Upper lobe of right lung (tissue), 1 donor: ENCODE measurements at places on chromosomes 7 and 10. TPM values are rescaled to one million over a fixed set of nuclear protein-coding genes. Genes with fewer than 3 reads are reported as not detected.

- no peaks in the 10 kb centered on the region for H3K27me3 ChIP-seq
- no peaks in the 10 kb centered on the region for H3K36me3 ChIP-seq
- no peak for DNase-seq
- no peaks in the 10 kb centered on the region for H3K4me1 ChIP-seq
- H3K27ac ChIP-seq = no peak overlapping the region
These were observed 246.6 kb downstream of the ADRA2A start for GRCh38 chr10:111323389-111323966.

DNA sequence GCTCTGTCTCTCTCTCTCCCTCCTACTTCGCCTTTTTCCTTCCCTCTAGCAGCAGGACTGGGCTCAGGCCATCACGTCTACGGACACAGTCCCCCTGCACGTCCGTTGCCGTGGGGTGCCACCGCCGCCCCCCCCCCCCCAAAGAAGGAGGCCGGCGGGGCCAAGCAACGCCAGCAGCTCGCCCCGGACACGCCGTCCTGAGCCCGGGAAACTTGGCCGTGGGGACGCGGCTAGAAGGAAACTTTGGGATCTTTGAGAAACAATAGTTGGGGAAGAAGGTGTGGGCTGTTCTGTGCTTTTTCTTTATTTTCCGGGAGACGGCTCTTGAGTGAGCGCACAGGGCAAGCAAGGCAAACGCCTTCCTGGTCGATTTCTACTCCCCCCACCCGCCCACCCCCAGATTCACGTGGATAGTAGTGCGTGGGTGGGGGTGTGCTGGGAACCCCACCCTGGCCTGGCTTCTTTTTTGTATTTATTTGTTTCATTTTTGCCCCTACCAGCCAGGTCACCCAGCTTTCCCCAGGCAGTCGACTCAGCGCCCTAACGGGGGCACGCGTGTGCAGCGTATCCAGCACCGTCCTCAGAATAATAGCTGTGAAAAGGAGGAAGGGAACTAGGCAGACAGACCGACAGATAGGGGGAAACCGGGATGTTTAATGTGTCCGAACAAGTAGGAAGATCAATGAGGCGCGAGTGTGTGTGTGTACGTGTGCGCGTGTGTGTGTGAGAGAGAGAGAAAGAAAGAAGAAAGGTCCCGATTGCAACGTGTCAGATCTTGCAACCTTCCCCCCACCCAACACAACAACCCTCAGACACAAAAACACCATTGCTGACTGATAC, 1.4 kb downstream of the MXI1 start:
- H3K27me3 ChIP-seq = no peaks in the 10 kb centered on the region
- H3K27ac ChIP-seq = peak overlapping the region; percentile 85
- peak; percentile 64 for DNase-seq
- H3K4me1 ChIP-seq = peaks cover 18% of the 10 kb centered on the region

DNA sequence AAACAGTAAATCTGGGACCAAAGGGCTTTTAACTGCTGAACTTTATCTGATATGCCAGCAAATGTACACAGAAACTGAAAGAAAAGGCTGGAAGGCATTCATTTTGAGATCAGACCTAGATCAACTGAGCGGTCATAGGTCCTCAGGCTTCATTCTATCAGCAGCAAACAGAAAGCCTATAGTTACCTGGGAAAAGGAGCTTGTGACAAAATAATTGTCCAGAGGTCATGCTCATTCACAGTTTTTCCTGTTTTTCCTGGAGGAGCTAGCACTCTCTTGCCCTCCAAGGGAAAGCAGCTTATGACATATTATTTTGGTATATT, 320.2 kb downstream of the AHR start:
- H3K4me3 ChIP-seq = no peak overlapping the region
- no peak overlapping the region for H3K27ac ChIP-seq
- no peaks in the 10 kb centered on the region for H3K36me3 ChIP-seq
- no peak for DNase-seq
- H3K4me1 ChIP-seq = no peaks in the 10 kb centered on the region

GRCh38 chr7:79414910-79415309, 38.6 kb downstream of the MAGI2 start:
- H3K36me3 ChIP-seq = no peaks in the 10 kb centered on the region
- DNase-seq = no peak
- no peaks in the 10 kb centered on the region for H3K4me1 ChIP-seq
- no peak overlapping the region for H3K4me3 ChIP-seq
- H3K27me3 ChIP-seq = no peaks in the 10 kb centered on the region
- H3K27ac ChIP-seq = no peak overlapping the region

- no peak overlapping the region for H3K4me3 ChIP-seq
- no peak for DNase-seq
- no peak overlapping the region for H3K27ac ChIP-seq
- H3K36me3 ChIP-seq = no peaks in the 10 kb centered on the region
- H3K4me1 ChIP-seq = no peaks in the 10 kb centered on the region
These were observed 131.2 kb downstream of the ARHGAP22 start for GRCh38 chr10:48473704-48474103.

DNA sequence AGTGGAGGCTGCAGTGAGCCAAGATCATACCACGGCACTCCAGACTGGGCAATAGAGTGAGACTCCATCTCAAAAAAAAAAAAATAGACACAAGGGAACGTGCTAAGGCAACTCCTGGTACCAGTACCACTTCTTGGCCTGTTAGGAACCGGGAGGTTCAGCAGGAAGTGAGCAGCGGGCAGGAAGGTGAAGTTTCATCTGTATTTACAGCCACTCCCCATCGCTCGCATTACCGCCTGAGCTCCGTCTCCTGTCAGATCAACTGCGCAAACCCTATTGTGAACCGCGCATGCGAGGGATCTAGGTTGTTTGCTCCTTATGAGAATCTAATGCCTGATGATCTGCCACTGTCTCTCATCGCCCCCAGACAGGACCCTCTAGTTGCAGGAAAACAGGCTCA, 69.9 kb upstream of the FOXK1 start:
- H3K27me3 ChIP-seq = no peaks in the 10 kb centered on the region
- H3K4me3 ChIP-seq = no peak overlapping the region
- peaks cover 8% of the 10 kb centered on the region for H3K4me1 ChIP-seq
- H3K27ac ChIP-seq = no peak overlapping the region
- no peaks in the 10 kb centered on the region for H3K36me3 ChIP-seq
- no peak for DNase-seq

DNA sequence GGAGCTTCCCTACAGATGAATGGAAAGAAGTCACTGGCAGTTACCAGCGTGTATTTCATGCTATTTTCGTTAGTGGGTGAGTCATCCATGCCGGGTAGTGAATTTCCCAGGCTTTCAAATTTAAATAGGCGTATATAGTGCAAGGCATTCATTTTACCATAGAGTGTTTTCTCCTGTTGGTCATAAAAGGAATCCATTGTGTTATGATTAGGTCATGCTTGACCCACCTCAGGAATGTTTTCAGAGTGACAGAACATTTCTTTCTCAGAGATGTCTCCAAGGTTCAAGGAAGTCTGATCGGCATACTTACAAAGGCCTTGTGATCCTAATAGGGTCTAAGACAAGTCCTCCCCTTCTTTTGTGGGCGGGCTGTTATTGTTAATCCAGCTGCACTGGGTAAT, 110.7 kb downstream of the AKR1D1 start:
- H3K4me3 ChIP-seq = no peak overlapping the region
- H3K27me3 ChIP-seq = no peaks in the 10 kb centered on the region
- H3K36me3 ChIP-seq = no peaks in the 10 kb centered on the region
- H3K4me1 ChIP-seq = no peaks in the 10 kb centered on the region

GRCh38 chr7:146875981-146876380, 759.4 kb downstream of the CNTNAP2 start:
- H3K4me1 ChIP-seq = no peaks in the 10 kb centered on the region
- no peak for DNase-seq
- H3K4me3 ChIP-seq = no peak overlapping the region
- H3K36me3 ChIP-seq = no peaks in the 10 kb centered on the region
- no peaks in the 10 kb centered on the region for H3K27me3 ChIP-seq
- H3K27ac ChIP-seq = no peak overlapping the region

DNA sequence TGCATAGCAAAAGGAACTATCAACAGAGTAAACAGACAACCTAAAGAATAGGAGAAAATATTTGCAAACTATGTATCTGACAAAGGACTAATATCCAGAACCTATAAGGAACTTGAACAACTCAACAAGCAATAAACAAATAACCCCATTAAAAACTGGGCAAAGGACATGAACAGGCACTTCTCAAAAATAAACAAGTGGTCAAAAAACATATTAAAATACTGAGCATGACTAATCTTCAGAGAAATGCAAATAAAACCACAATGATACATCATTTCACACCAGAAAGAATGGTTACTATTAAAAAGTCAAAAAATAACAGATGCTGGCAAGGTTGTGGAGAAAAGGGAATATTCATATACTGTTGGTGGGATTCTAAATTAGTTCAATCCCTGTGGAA, 17.1 kb downstream of the MAGI2 start:
- no peaks in the 10 kb centered on the region for H3K36me3 ChIP-seq
- H3K27ac ChIP-seq = no peak overlapping the region
- H3K4me1 ChIP-seq = no peaks in the 10 kb centered on the region
- no peak overlapping the region for H3K4me3 ChIP-seq

GRCh38 chr7:5754981-5755599, 26.4 kb downstream of the RNF216 start:
- no peak for DNase-seq
- H3K4me3 ChIP-seq = no peak overlapping the region
- no peaks in the 10 kb centered on the region for H3K27me3 ChIP-seq
- no peak overlapping the region for H3K27ac ChIP-seq

GRCh38 chr10:119270762-119271366, 63.5 kb downstream of the GRK5 start:
- peaks cover 69% of the 10 kb centered on the region for H3K4me1 ChIP-seq
- H3K4me3 ChIP-seq = peak overlapping the region; percentile 11
- H3K36me3 ChIP-seq = no peaks in the 10 kb centered on the region

DNA sequence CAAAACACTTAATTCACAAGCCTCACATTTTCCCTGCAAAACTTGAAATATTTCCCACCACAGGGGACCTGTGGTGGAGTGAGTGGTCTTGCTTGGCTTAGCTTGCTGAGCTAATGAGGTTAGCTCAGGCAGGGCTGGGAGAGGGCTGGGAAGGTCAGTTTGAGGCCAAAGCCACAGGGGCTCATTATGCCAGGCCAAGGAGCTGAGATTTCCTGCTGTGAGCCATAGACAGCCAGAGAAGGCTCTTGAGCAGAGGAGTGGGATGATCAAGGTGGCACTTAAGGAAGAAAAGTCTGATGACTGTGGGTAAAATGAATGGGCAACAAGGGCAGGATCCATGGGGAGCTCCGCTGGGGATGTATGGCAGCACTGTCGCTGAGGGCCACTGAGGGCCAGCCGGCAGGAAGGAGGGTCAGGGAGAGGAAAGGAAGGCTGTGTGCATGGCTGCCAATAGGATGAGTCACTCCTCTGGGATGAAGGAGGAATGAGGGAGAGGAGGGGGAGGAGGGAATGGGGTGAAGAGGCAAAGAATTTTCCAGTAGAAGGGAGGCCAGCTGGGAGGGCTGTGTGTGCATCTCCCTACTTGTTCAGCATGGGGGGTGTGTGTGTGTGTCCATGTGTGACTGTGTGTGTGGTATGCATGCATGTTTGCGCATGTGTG, 18.7 kb upstream of the ZNF488 start:
- no peak for DNase-seq
- H3K27ac ChIP-seq = no peak overlapping the region
- H3K4me3 ChIP-seq = no peak overlapping the region
- H3K36me3 ChIP-seq = no peaks in the 10 kb centered on the region

DNA sequence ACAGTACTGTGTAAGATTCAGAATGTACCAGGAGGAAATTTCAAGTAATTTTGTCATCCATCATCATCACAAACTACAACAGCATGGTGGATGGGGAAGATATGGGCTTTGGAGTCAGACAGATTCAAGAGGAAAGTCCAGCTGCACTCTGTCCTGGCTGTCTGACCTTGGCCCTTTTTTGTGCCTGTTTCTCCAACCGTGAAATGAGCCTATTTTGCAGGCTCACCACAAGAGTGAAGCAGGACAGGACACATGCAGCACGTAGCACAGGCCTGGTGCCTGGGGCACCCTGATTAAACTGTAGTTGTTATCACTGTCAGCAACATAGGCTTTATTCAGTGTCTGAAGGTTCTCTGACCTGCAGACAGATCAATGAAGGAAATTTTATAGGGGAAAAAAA, 37.6 kb downstream of the RHOBTB1 start:
- peaks cover 29% of the 10 kb centered on the region for H3K4me1 ChIP-seq
- no peaks in the 10 kb centered on the region for H3K27me3 ChIP-seq
- DNase-seq = no peak
- no peak overlapping the region for H3K27ac ChIP-seq

Gene MYL10
- not detected for total RNA-seq

Gene CAV1
- total RNA-seq = 695 TPM

Gene NRCAM
- total RNA-seq = 2.0 TPM

Gene EBLN1
- total RNA-seq = not detected

Gene LIPF
- total RNA-seq = not detected

Gene DYNC1I1
- total RNA-seq = 2.3 TPM
